ENCODE measurements at places on chromosomes 6 and 20.

- no peak for DNase-seq
Observed at GRCh38 chr6:30321692-30322388, 4.9 kb upstream of the TRIM39 start.

DNA sequence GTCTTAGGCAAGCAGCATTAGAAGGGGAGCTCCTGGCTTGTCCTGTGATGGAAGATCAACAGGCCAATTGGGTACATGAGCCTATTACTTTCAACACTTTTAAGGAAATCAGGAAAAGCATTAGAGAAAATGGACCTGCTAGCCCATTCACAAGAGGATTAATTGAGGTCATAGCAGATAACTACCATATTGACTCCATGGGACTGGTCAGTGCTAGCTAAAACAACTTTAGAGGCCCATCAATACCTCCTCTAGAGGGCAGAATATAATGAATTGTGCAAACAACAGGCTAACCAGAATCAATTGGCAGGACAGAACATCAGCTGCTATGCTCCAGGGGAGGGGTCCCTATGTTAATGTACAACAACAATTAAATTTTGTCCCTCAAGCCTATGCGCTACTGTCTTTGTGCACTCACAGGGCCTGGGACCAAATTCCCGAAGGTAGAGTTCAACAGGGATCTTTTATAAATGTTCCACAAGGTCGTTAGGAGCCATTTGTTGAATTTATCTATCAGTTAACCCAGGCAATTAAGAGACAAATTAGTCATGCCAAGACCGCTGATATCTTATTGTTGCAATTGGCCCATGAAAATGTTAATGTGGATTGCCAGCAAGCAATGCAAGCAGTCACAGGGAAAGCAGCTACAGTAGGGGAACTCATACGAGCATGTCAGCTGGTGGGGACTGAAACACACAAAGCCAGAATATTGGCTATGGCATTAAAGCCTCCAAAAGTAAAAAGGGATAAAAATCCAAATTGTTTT, 106.6 kb upstream of the BTN3A2 start:
- DNase-seq: no peak

- no peak for DNase-seq
Observed at GRCh38 chr20:46085179-46085851, 4.4 kb downstream of the NCOA5 start.

- no peak for DNase-seq
Observed at GRCh38 chr6:149045404-149045803, 272.1 kb upstream of the TAB2 start.

GRCh38 chr20:31925631-31926030, 26.2 kb downstream of the PDRG1 start:
- DNase-seq: no peak

- DNase-seq: no peak
Observed at GRCh38 chr20:3168079-3168828, 5.1 kb downstream of the LZTS3 start.

DNA sequence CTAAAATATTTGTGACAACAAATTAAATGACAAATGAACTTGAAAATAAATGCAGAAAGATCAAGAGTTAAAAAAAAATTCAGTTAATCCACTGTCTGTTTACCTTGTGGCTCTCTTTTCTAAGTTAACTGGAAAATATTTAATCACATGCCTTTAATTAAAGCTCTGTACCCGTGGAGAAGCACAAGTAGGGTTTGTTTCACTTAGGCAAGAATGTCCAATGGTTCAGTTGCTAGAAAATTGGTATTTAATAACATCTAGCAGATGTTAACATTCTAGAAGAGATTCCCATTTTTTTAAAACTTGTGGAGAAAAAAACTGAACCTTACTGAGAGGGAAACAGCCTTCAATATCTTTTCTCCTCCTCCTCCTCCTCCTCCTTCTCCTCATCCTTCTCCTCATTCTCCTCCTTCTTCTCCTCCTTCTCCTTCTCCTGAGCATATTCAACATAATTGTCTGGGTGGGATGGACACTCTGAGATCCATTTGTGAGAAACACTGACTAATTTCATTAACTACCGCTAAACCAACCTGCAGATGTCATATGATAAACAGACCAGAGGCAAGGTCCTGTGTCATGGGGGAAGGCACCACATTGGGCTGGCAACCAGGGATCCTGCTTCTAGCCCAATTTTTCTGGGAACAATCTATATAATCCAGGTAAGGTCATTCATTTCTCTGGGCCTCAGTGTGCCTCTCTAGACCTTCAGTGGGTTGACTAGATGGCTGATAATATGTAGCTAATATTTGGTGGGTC, 44.1 kb upstream of the AKIRIN2 start:
- no peak for DNase-seq

DNA sequence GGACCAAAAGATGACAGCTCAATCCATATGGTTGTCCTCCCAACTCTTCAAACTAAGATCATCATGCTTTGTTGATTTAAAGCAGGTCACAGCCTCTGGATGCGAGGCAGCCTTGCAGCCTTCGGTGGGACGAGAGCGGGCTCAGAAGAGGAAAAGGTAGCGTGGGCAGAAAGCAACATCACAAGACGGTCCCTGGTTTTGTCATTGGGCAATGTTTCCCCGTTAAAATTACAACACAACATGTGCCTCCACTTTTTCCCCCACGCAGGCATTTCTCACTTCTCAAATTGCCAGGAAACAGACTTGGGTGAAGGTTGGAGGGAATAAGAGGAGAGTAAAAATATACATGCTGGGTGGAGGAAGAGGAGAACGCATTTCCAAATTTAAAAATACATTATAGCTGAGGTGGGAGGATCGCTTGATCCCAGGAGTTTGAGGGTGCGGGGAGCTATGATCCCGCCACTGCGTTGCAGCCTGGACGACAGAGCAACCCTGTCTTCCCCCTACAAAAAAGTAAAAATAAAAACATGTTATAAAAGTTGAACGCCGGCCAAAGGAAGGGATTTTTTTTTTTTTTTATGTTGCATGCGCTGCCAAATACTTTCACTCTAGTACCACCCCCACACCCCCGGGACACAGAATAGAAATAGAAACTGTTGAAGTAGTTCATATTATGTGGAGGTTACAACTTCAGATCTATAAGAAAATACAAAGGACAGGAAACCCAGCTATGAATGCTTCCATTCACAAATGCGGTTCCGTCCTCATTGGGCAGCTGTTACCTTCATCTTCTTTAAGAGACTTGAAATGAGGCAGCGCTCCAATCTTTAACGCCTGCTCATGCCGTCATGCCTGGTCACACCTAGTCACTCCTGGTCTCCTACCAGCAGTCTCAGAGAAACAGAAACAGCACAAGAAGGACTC, 13.9 kb upstream of the NAA20 start:
- no peak for DNase-seq

GRCh38 chr6:24064832-24065231, 61.2 kb upstream of the NRSN1 start:
- DNase-seq: no peak

- no peak for DNase-seq
Observed at GRCh38 chr20:11227602-11228001, 553.8 kb upstream of the JAG1 start.

GRCh38 chr6:53630533-53631226, 34.9 kb downstream of the KLHL31 start:
- no peak for DNase-seq

DNA sequence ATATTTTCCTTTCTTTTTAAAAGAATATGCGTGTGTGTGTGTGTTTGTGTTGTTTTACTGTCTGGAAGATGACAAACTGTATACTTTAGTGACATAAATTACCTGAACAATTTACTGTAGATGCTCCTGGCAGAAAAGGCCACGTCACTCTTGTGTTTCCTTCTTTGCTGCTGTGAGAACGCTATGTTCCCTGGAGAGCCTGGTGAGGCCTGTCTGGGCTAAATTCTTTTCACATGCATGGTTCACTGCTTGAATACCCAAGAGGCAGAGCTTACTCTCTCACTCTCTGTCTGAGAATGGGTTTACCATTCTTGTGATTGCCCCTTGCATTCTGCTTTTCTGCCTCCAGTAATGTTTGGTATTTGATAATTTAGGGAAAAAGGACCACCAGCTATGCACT, 64.3 kb downstream of the EDN1 start:
- no peak for DNase-seq

DNA sequence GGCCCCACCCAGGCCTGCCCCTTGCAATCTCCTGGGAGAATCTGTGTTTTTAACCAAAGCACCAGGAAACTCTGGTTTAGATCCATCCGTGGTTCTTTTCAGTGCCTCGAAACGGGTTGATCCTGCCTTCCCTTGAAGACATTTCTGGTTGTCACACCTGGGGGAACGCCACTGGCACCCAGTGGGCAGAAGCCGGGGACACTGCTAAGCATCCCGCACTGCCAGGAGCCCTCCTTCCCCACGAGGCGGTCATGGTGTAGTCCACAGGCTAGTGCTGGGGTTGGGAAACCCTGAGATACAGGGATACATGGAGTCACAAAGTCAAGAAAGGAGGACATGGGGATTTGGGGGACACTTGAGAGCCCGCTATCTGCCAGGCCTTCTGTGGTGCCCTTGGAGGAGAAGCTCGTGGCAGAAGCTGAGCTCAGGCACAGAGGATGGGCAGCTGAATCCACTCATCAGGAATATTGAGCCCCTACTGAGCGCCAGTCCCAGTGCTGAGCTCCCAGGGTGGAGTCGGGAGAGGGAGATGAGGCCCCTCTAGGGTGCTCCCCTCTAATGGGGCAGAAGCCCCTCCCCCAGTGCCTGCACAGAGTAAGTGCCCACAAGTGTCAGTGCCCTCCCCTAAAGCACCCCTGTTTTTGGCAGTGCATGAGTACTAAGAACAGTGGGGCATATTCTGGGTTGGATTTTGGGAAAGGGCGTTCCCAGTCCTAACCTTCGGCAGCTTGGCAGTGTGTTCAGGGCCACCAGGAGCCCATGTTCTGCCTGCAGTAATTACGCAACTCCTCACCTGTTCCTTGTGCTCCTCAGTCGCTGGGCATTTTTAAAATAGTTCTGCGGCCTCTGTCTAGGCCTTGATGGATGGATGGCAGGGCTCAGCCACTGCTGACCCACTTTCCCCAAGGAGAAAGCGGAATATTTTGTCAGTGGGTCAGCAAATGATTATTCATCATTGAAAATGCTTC, 25.6 kb upstream of the PHACTR3 start:
- no peak for DNase-seq

DNA sequence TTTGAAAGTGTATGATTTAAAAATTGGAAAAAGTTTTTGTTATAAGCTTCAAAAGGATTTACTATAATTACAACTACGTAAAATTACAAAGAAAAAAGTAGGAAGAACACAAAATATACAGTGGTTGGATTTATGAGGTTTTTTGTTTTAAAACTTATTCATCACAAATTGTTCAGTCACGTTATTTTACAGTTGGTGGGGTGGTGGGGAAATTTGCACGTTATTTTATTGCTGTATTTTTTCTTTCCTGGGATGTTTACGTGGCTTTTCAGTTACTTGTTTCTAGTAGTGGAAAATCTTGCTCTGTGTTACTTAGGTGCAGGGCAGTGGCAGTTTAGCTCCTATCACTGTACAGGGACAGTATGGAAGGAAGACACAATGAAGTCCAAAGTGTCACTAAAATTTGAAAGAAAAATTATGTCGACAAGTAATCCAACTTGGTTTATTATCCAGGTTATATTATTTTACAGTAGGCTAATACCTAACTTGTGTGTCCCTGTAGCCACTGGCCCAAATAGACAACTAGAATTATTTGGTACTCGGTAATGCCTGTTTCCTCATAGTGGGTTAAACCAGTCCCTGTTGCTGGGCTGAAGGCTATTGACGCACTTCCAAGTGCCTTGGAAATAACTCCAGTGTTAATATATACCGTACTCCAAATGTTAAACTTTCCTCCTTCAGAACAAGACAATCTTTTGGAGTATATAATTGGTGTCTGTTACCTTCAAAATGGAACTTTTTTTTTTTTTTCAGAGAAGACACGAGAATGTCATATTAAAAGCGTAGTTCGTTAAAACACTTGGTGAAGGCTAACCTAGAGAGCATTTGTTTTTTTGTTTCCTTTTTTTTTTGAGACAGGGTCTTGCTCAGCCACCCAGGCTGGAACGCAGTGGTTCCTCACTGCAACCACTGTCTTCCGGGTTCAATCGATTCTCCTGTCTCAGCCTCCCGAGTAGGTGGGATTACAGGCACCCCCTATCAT, 4.6 kb downstream of the JARID2 start:
- no peak for DNase-seq

DNA sequence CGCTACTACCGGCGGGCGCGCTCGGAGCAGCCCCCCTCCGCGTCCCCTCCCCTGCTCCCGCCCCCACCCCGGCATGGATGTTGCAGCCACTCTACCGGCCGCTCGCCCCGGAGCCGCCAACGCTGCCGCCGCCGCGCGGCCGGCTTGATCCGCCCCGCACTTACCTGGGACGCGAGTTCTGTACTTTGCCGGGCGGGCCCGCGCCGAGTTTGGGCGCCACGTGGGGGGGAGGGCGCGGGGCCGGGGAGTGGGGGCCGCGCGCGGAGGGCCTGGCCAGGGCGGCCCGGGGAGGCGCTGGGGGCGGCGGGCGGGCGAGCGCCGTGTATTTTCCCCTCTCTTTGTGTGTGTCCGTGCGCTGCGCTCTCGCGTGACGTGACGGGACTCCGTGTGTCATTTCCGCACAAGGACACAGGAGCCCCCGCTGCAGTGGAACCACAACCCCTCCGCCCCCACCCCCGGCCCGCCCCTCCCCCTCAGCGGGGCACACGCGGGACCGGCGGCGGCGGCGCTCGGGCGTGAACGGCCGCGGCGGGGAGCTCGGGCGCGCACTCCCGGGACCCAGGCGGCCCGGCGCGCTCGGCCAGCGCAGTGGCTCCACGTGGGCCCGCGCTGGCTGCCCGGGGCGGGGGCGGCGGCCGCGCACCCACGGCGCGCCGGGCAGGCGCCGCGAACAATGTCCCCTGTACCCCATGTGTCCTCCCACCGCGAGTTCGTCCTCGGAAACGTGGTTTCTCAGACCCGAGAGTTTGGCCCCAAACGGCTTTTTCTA, at the start of gene BEND3:
BEND3 (minus strand) TSS at position 590 of the 769 bp plus-strand sequence. CDS start 16,230 bp downstream, outside the sequence.
- DNase-seq: peak; percentile 62

DNA sequence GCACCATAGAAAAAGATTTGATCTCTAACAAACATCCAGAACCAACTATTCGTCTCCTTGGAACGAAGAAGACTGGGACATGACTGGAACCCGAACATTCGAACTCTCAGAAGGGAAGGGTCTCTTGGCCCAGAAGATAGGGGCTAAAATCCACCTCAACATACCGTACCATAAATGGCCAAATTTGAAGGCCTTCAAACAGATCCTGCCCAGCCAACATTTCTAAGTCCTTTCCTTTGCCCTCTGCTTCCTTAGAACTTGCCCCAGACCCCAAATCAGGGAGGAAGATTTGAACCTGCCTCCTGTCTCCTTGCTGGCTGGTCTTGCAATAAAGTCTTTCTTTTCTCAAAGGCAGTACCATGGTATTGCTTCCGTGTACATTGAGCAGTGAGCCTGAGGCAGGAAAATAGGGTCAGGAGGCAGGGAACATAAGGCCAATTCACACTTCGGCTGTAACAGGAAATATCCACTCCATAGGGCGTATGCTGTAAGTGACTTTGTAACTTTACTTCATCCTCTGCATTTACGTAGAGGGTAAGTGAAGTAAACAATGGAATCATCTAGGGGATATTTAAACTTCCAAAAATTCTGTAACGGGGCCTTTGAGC, 1.8 kb upstream of the PXDC1 start:
- DNase-seq: no peak

DNA sequence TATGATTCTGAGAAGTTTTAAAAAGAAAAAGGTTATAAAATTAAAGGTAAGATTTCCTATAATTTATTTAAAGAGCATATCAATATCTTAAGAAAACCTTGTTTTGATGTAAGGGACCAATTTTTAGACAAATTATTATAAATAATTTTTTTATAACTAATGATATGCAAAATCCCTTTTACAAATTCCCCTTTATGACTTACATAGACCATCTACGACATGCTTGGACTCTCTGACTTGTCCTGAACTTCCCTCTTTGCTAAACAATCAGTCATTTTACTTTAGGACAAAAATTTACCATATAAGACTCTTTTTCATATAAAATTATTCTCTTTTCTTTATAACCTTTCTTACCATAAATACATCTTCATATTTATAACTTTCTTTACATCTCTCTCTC, 15.3 kb upstream of the ANGPT4 start:
- no peak for DNase-seq

Data from stimulated activated effector memory CD8-positive, alpha-beta T cell treated with anti-CD3 and anti-CD28 coated beads, Interleukin-12 subunit alpha, Interleukin-12 subunit beta, amount 100 ng/mL, for 72 hours (primary cell).